ENCODE measurements at places on chromosomes 7 and 10.

DNA sequence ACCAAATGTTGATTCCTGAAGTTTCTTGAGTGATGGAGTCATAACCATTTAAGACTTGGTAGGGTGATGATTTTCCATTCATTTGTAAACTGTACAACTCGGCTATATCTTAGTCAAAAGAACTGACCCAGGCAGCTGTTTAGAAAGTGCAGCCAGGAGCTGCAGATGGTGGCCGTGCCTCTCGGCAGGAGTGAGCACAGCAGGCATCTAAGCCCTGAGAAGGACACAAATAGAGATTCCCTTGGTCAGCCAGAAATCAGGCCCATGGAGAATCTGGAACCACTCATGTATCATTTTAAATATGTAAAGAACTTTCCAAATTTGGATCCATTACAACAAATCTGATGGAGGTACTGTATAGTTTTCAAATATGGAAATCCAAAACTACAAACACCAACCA is 177.0 kb upstream of the AKR1E2 start:
- no peak for DNase-seq

DNA sequence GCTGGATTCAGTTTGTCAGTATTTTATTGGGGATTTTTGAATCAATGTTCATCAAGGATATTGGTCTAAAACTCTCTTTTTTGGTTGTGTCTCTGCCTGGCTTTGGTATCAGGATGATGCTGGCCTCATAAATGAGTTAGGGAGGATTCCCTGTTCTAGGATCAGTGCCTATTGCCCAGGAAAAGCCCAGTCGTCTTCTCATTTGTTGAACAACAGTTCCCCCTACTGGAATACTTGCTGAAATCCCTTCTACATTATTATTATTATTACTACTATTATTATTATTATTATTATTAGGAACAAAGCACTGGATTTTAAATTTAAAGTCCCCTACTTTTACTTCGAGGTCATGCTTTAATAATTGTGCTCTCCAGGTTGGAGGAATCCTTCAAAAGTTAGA is 528.9 kb downstream of the MAGI2 start:
- DNase-seq = no peak

DNA sequence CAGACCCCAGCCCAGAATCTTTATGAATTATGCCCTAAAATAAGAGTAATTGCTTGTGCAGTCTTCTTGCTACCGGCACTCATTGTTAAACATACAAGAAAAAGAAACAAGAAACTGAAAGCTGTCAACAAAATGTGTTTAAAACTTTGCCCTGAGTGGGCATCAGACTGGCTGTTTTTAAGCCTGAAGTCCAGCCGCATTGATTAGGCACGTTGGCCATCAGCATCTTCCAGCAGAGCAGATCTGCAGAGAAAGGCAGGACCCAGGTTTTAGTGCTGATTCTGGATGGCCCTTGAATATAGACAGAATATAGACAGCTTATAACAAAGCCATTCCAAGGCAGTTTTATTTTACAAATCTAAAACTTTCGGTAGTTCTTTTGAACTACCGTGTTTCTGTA is 102.8 kb downstream of the POLL start:
- no peak for DNase-seq

GRCh38 chr7:43385856-43386255 is 197.1 kb upstream of the STK17A start:
- DNase-seq = no peak

GRCh38 chr10:131003455-131003854 is 308.1 kb downstream of the TCERG1L start:
- DNase-seq = peak; percentile 6

DNA sequence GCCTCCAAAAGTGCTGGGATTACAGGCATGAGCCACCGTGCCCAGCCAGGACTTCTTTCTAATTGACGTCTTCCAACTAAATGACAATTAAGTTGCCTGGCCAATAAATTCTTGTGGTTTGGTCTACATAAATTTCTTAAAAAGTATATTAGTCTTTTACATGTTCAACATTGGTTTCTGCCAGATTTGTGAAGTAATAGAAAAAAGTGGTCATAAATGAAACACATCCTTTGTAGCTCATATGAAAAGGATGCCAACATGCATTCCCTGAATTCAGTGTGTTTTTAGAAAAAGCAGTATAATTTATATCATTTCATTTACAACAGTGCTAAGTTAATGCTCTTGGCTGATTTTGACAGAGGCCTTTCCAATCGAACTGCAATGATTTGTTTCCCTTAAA is 215.0 kb downstream of the TAX1BP1 start:
- no peak for DNase-seq

- no peak for DNase-seq
Observed at GRCh38 chr10:118343115-118343514, 991 bp upstream of the FAM204A start.

DNA sequence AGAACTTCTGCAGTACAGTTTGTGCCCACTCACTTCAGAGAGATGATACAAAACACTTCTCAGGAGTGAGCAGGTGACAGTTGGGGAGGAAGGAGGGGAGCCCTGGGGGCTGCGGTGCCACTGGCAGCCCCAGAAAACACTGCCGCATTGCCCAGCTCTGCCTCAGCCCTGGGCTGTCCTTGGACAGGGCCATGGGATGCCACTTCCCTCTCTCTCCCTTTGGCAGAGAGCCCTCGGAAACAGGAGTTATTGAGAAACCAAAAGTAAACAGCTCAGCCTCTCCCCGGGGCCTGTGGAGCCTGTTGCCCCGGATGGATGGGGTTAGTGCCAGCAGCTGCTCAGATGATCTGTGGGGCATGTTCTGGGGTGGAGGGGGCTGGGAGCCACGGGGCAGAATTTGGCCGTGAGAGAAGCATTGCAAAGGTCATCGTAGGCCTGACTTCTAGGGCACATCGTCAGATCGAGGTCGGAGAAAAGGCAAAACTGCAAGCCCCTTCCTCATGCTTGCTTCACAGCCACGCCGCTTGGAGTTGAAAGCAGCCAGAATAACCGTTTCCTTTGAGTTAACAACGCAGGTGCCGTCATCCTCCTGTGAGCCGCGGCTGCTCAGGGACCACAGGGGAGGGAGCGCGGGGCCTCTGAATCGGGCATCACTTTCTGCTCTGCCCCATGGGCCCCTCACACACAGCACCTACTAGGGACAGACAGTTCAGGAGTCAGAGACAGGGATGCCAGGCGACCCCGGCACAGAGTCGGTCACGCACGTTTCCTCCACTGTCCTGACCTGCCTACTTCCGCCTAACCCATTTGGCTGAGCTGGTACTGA is 256.4 kb downstream of the CAMK1D start:
- DNase-seq = peak; percentile 93

GRCh38 chr7:55085511-55086412 is 66.9 kb downstream of the EGFR start:
- no peak for DNase-seq

- DNase-seq = no peak
Observed at GRCh38 chr7:72430531-72430930, 18.4 kb upstream of the CALN1 start.
